ENCODE measurements at places on chromosomes 3 and 15.

GRCh38 chr15:74062671-74063070, 19.7 kb downstream of the GOLGA6A start:
- no peak for DNase-seq

GRCh38 chr15:78417754-78418630, 20.0 kb upstream of the IREB2 start:
- DNase-seq, result no peak

DNA sequence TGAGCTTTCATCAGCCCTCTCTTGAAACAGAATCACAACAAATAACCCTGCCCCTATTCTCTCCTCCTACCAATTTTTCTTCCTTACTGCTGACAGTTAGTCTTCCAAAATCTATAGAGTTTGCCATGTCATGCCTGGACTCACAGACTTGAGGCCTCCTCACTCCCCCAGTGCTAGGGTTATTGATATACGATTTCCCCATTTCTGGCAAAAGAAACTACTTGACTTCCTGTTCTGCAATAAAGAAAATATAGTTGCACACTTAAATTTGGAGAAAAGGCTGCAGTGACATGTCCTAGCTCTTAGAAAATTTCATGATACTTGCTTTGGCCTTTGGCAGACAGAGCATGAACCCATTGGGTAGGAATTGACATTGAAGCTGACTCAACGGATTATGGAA, 75.9 kb downstream of the CYP19A1 start:
- DNase-seq, result no peak

DNA sequence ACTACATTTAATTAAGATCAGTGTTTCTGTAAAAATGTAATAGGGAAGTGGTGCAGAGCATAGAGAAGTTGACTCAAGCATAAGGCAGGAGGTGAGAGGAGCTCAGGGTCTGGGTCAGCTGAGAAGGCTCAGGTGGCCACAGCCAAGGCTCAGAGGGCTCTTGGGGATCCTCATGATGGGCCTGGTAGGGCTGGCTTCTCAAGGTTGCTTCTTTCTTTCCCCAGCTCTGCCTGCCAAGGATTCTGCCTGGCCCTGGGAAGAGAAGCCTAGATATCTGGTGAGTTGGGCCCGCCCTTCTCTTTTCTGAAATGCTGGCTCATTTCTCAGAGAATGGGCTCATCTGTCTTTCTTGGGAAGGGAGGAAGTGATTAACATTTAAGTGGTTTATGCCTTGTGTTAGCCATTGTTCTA, 6.5 kb downstream of the ZNF589 start:
- no peak for DNase-seq

DNA sequence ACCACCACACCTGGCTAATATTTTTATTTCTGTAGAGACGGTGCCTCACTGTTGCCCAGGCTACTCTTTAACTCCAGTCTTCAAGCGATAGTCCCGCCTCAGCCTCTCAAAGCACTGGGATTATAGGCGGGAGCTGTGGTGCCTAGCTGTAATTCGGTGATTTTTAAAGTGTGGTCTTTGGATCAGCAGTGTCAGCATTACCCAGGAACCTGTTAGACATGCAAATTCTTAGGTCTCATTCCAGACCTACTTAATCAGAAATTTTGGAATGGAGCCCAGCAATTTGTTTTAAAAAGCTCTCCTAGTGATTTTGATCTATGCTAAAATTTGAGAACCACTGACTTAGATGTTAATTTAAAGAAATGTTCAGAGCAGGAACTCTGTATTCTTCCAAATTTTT, 51.9 kb downstream of the GOLM2 start:
- DNase-seq, result no peak

GRCh38 chr15:61195116-61196002, 33.7 kb downstream of the RORA start:
- DNase-seq, result no peak

DNA sequence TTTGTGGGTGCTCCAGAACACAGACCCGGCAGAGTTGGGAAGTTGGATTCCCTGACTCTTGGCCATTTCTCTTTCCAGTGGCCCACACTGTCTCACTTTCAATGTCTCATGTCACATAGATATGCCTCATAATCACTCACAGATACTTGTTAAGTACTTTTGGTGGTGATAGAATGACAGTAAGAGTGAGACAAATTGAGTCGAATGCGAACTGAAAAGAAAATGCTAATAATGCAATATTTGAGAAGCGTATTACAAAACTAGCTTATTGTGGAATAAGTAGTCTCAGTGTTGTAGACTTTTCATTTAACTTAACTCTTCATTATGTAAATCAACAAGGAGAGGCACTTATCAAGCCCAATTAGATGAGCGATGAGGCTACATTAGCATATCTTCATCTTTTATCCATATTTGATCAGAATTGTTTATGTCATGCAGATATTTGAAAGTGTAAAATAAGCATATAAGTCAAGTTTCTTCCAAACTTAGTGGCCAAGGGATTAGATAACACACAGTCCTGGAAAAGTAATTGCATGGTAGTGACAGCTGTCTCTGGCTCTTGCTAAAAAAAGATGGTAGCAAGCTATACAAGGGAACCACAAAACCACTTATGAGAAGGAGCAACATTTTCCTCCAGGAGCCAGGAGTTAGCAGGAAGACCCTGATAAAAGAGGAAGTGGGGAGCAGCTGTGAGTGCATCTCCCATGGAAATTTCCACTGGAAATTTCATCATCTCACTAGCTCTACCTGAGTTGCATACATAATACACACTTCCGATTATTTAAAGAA, 243.6 kb downstream of the ARRDC4 start:
- DNase-seq, result no peak

- no peak for DNase-seq
Measured at GRCh38 chr15:69749797-69750196, 297.2 kb downstream of the RPLP1 start.

GRCh38 chr3:10627884-10628572, 122.6 kb upstream of the ATP2B2 start:
- no peak for DNase-seq

- no peak for DNase-seq
Measured at GRCh38 chr3:162195147-162195546, 698.5 kb downstream of the OTOL1 start.

Measured in activated effector memory CD4-positive, alpha-beta T cell treated with Interleukin-2 at 50 U/mL for 16 hours (primary cell).